Type B pancreatic cell (in vitro differentiated cells): ENCODE measurements at places on chromosomes 11 and 22. TPM values are rescaled to one million over a fixed set of nuclear protein-coding genes. Genes with fewer than 3 reads are reported as not detected.

DNA sequence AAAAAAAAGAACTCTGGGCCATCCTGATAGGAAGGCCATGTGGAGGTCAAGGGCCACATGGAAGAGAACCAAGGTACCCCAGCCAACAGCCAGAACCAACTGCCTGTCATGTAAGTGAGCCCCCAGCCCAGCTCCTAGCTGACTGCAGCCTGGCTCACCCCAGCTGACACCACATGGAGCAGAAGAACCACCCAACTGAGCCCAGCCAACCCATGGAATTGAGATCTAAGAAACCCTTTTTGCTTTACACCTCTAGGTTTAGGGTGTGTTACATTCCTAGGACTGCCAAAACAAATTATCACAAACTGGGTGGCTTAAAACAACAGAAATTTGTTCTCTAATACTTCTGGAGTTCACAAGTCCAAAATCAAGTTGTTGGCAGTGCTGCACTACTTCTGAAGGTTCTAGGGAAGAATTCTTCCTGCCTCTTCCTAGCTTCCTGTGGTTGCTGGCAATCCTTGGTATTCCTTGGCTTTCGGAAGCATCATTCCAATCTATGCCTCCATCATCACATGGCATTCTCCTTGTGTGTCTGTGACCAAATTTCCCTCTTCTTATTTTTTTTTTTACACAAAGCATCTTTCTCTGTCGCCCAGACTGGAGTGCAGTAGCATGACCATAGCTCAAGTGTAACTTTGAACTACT is 4.4 kb downstream of the C11orf86 start:
- H3K4me3 ChIP-seq = no peak overlapping the region
- H3K27ac ChIP-seq = no peak overlapping the region
- H3K4me1 ChIP-seq = peaks cover 7% of the 10 kb centered on the region
- no peaks in the 10 kb centered on the region for H3K36me3 ChIP-seq
- H3K27me3 ChIP-seq = no peaks in the 10 kb centered on the region

DNA sequence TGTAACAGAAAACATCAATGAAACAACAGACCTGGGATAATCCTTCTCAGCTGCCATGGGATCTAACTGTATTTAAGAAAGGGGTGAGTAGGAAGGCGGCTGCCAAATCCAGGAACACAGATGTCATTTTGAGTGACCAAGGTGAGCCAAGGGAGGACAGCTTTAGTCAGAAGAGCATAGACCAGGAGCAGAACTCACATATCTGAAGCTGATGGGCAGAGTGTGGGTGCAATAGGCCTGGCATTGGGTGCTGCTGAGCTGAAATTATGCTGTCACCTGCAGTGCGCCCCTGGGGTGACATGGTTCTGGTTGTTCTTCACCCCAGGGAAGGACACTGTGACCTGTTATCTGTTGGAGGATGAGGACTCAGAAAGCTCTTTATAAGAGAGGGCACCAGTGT is 88.9 kb upstream of the TOP3B start:
- H3K27ac ChIP-seq = no peak overlapping the region
- no peak overlapping the region for H3K4me3 ChIP-seq
- peaks cover 69% of the 10 kb centered on the region for H3K27me3 ChIP-seq

GRCh38 chr11:86664930-86665329 is 7.5 kb downstream of the ME3 start:
- no peak overlapping the region for H3K27ac ChIP-seq
- peaks cover 7% of the 10 kb centered on the region for H3K4me1 ChIP-seq
- peaks cover 4% of the 10 kb centered on the region for H3K36me3 ChIP-seq
- H3K4me3 ChIP-seq = no peak overlapping the region

Gene F2
- total RNA-seq = 9.5 and 12.1 TPM in 2 replicates

Gene GGT1
- total RNA-seq = 4.2 and 8.7 TPM in 2 replicates
